ENCODE measurements at places on chromosomes 3 and 15.

GRCh38 chr15:31197497-31198414 is 96.2 kb upstream of the TRPM1 start:
- DNase-seq, result no peak

DNA sequence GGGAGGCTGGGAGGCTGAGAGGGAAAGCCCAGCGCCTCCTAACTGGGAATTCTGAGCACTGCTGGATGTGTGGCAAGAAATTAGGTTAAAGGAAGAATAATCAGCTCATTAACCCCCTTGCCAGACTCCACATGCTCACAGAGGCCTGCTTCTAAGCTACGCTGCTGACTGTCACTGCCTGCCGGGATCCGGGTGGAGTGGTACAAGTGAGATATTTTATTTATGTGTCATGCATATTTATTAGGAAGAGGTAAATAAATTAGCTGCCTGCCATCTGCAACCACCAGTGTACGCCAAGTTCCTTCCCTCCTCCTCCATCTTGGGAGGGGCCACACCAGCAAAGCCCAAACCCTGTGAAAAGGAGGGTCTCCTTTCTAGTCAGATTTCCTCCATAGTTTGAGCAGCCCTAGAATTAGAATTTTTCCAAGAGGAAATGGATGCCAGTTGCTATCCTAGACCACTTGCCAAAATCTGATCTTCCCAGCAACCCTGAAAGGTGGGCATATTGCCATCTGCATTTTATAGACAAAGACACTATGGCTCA is 43.5 kb upstream of the GRIP2 start:
- DNase-seq, result no peak

DNA sequence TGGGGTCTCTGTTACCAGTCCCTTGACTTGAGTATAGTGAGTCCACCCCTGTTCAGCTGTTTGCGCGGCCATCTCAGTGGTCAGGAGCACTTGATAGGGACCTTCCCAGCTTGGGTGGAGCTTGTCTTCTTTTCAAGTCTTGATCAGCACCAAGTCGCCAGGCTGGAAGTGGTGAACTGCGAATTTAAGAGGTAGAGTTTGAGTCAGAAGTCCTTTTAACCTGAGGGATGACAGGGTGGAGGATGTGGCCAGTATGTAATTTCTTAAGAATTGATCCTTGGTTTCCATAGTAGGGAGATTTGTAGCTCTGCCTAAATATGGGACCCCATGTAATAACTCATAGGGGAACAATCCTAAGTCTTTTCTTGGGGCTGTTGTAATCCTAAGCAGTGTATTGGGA is 86.3 kb upstream of the XCR1 start:
- no peak for DNase-seq

DNA sequence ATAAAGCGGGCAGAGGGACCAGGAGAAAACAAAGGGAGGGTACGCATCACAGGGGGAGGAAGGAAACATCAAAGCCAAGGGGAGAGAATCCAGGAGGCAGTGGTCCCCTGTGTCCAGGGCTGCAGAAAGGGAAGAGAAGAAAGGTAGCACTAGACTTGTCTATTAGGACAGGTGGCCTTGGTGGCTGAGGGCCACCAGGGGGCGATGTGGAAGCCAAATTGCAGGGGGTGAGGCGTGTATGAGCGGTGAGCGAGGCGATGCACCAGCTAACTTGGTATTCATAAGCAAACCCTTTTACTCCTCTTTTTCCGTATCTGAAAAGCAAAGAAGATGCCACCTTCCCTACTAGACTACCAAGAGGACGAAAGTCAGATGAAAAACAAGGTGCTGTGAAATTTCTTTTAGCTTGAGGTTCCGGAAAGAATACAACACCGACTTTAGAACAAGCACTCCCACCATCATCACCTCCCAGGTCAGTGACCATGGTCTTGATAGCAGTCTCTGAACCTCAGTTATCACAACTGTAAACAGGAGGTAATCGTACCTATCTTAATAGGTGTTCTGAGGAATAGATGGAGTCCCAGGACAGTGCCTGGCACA is 654.4 kb upstream of the ADAMTS9 start:
- no peak for DNase-seq

- DNase-seq, result no peak
These were observed 26.4 kb downstream of the USP3 start for GRCh38 chr15:63530752-63531299.

GRCh38 chr3:55770077-55770476 is 283.0 kb upstream of the WNT5A start:
- no peak for DNase-seq

GRCh38 chr3:35745351-35745750 is 106.0 kb downstream of the ARPP21 start:
- no peak for DNase-seq

DNA sequence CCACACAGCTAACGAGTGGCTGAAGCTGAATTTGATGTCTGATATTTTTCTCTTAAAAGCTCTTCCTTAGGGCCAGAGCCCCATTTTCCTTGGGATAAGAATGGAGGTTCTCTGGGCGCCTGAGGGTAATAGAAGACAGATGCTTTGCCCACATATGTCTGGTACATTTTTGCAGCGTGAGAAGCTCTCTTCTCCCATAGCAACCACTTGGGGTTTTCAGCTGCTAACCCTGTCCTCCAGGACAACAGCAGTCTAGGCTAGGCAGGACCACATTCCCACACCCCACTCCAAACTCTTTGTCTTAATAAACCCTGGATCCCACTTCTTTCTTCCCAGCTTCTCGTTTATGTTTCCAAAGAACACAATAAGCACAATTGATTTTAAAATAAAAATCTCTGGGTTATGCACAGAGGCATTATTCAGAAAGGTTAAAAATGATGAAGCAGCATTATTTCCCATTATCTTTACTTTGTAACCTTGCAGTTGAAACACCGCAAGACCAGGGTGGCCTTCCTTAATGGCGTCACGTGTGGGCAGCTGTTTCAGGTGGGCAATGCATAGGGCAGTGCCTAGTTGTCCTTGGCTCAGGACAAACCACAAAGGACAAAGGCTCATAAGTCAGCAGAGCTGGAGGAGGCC is 56.5 kb upstream of the NTRK3 start:
- DNase-seq, result no peak

GRCh38 chr3:134904241-134904771 is 109.2 kb downstream of the EPHB1 start:
- peak; percentile 86 for DNase-seq

GRCh38 chr3:194212845-194213331 is 76.9 kb downstream of the HES1 start:
- no peak for DNase-seq

DNA sequence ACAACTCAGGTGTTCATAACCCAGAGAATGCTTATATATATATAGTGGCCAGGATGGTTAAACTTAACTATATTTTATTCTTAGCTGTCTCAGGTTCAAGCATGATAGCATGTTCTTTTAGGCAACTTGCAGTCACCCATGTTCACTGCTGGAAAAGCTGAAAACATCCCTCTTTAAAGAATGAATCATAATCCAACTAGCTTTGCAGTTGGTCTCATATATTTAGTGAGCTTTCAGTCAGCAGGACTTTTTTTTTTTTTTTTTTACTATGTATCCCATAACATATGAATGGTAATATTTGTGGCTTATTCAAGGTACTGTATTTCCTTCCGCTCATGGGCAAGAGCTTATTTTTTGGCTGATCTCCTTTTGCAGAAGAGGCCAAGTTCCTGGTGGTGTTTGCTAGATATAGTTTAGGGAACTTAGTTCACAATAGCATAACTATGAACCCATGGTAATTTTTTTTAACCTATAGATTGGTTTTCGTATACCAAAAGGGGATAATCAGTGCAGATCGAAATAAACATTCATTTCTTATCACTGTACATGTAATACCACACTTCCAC is 77.6 kb downstream of the CMSS1 start:
- no peak for DNase-seq

DNA sequence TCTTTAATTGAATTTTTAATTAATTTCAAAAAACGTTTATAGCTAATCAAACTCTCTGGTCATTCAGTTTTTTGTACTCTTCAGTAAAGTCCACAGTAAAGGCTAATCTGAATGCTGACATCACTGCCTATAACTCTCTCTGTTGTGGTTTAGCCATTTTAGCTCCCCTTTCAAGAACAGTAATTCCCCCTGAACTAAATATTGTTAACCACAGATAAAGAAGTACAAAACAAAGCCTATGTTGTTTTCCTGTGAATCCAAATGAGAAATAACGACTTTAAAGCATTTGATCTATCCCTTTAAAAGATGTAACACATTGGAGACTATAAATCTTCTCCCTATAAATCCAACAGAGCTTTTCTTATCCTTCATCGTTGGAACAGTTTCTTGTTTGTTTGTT is 94.2 kb downstream of the ZBTB20 start:
- DNase-seq, result no peak

DNA sequence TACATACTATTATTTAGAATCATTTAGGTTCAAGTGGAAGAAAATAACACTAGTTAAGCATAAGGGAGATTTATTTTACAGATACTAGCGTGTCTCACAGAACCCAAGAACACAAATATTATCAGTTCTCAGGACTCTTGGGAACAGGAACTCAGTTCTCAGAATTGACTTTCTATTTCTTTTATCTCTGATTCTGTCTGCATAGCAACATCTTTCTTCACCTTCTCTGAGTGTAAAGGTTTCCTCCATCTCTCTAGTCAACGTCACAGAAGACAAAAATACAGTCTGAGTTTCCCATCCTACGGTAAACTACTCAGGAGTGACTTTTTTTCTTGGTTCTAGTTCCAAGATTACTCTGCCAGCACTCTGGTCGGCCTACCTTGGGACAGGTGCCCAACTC is 220.0 kb downstream of the SV2B start:
- no peak for DNase-seq

DNA sequence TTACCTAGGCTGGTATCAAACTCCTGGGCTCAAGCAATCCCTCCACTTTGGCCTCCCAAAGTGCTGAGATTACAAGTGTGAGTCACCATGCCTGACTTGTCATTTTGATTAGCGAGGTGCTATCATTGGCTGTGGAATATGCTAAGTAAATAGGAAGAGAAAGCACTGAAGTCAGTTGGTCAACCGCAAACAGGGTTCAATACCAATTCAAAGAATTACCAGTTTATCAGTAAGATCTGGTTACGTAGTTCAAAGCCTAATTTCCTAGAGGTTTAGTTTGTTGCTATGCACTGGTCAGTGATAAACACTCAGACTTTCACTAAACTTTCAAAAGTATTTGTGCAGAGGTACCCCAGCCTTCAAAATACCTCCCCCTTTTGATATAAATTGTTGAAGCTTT is 29.5 kb downstream of the GLB1 start:
- DNase-seq, result no peak
